Activated CD4-positive, CD25-positive, alpha-beta regulatory T cell treated with anti-CD3 and anti-CD28 coated beads, Interleukin-2, amount 50 U/mL, for 16 hours (primary cell): ENCODE measurements at places on chromosomes 3 and 15.

- DNase-seq, result no peak
Measured at GRCh38 chr3:153087595-153088566, 74.1 kb upstream of the RAP2B start.

DNA sequence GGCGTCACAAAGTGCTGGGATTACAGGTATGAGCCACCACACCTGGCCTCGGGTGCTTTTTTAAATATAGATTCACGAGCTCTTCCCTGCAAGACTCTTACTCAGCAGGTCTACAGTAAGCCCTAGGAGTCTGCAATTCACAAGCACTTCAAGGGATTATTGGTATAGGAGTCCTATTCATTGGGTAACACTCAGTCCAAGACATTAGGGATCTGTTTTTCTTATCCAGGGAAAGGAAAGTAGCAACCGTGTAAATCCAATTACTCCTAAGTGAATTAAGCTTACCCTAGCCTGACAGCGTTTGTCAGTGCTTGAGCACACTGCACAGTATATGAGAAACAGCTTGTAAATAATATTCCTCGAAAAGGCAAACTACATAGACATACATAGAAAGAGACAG is 109.9 kb downstream of the SENP2 start:
- no peak for DNase-seq

GRCh38 chr3:5456199-5456598 is 268.7 kb downstream of the EDEM1 start:
- DNase-seq, result no peak

GRCh38 chr3:180188512-180189309 is 152.0 kb upstream of the PEX5L start:
- DNase-seq, result no peak

DNA sequence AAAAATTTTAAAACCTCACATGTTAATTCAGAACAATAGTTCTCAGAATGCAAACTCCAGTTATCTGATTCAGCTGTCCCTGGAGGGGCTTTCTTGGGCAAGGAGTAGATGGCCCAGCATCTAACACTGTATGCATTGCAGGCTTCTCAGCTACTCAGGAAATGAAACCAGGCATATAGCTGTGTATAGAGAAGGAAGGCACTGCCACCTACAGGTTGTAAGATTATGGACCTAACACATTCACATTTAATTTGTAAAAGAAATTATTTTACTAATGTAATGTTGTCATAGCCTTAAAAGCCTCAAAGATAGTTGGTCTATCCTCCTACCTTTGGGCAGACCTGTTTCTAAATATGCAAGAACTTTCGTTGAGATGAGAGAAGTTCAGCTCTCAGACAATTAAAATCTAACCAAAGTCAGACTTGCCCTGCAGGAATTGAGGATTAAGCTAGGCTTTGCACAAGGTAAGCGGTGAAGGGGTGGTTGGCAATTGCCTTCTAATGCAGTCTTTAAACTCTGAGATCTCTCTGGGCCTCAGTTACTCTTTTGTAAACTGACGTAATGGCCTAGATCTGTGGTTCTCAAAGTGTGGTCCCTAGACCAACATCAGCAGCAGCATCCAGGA is 132.8 kb upstream of the SLC24A5 start:
- DNase-seq, result no peak

DNA sequence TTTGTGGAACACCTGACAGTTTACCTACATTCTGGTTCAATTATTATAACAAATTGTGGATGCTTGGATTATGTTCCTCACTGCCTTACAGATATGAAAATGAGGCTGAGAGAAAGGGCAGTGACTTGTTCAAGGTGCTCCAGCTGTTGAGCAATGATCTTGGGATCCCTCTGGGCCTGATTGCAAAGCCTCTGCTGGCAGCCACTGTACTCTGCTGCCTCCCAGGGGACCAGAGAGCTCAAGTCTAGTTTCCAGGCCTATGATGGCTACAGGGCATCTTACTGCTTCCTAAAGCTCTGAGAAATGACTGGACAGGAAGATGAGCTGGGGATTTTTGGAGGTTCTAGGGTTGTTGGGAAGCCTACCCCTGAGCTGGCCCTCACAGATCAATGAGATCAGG is 2.3 kb upstream of the SHC4 start:
- DNase-seq, result no peak

- DNase-seq, result no peak
Measured at GRCh38 chr3:112744106-112744505, 102.6 kb downstream of the CD200R1L start.

- DNase-seq, result no peak
Measured at GRCh38 chr3:106573605-106574004, 704.8 kb upstream of the CBLB start.

DNA sequence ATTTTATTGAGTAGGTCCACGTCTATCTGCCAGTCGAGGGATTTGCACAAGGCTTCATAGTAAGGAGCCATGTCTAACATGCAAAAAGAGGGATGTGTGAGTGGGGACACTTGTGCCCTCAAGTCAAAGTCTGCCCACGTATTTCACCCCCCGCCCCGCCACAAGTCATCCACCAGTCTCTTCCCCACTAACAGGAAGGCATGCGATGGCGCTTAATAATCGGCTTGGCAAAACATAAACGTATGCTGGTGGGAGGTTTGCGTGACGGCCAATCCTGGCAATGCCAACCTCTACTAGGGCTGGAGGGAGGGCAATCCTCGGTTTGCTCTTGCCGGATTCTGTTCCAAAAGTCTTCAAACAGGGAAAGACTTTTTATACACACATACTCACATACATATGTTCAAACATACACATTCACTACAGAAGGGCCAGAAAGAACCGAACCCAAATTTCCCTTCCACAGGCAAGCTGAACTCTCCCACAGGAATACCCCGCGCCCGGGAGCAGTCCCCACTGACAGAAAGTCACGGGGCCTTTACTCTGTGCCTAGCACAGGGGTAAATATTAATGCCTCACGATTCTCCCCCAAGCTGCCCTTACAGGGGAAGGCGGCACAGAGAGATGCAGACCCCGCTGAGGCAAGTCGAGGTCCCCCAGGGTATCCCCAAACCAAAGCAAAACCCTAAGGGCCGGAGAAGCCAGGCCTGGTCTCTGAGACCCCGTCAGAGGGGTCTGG is 675 bp downstream of the PSMD6 start:
- DNase-seq, result no peak
